ENCODE measurements at places on chromosomes 7 and 10.
A peak's percentile ranks its signal among the peaks of the same experiment; 100 is the strongest.

DNA sequence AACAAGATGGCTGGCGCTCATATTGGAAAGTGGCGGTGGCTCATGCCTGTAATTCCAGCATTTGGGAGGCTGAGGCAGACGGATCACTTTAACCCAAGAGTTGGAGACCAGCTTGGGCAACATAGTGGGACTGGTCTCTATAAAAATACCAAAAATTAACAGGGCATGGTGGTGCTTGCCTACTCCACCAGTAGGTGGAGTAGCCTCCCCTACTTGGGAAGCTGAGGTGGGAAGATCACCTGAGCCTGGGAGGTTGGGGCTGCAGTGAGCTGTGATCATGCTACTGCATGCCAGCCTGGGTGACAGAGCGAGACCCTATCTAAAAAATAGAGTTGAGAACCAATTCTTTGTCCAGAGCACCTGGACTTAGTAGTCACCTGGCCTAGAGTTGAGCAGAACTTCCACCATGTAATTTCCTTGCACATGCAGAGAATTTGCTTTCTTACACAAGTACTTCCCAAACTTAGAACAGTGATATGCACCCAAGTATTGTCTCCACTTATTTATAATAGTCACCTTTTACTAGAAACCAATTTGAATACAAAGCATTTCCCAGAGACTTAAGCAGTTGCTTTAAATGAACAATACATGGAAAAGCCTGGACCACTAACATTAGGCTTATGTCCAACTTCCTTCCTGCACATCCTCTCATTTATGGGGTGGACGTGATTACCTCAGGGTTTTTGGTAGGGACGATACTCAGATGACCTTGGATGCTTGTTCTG lies 15.9 kb downstream of the LAMB4 start:
- DNase-seq = peak; percentile 21
- H3K4me3 ChIP-seq = no peak overlapping the region
- no peaks in the 10 kb centered on the region for H3K4me1 ChIP-seq
- H3K27me3 ChIP-seq = peaks cover 6% of the 10 kb centered on the region

DNA sequence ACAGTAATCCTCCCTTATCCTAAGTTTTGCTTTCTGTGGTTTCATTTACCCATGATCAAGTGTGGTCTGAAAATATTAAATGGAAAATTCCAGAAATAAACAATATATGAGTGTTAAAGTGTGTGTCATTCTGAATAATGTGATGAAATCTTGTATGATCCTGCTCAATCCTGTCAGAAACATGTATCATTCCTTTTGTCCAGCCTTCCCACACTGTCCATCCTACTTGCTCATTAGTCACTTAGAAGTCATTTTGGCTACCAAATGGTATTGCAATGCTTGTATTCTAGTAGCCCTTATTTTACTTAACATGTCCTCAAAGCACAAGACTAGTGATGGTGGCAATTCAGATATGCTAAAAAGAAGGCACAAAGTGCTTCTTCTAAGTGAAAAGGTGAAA lies 1211.2 kb upstream of the SORCS1 start:
- H3K36me3 ChIP-seq = no peaks in the 10 kb centered on the region
- no peak for DNase-seq
- H3K27ac ChIP-seq = no peak overlapping the region
- no peak overlapping the region for H3K4me3 ChIP-seq

GRCh38 chr10:108545921-108546320 lies 1377.4 kb downstream of the XPNPEP1 start:
- H3K4me1 ChIP-seq = no peaks in the 10 kb centered on the region
- no peak overlapping the region for H3K27ac ChIP-seq
- H3K4me3 ChIP-seq = no peak overlapping the region
- H3K27me3 ChIP-seq = no peaks in the 10 kb centered on the region

GRCh38 chr7:155885167-155886155 lies 73.2 kb upstream of the SHH start:
- no peak overlapping the region for H3K4me3 ChIP-seq
- H3K27ac ChIP-seq = no peak overlapping the region
- no peaks in the 10 kb centered on the region for H3K27me3 ChIP-seq
- H3K4me1 ChIP-seq = no peaks in the 10 kb centered on the region
- H3K36me3 ChIP-seq = no peaks in the 10 kb centered on the region

DNA sequence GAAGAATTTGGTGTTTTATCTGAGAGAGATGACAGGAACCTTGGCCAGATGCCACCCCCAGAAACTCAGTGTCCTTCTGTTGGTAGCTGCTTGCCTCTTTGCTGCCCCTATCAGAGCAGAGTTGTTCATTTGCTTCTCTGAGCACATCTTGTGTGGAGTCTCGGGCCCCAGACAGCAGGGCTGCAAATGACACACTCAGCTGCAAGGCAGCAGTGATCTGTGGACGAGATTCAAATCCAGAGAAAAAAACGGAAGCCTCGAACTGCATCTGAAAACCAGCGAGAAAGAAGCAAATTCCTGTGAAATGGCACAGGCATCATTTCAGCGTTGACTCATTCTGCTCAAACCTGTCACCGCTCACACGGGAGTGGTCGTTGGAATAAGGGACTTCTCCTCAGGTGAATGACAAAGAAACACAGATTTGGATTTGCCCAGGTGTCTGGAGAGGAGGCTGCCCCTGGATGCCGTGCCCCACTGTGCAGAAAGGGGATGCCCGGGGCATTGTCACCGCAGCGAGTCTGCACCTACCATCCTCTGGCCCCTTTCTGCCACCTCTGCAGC lies 144.7 kb downstream of the PFKFB3 start:
- no peaks in the 10 kb centered on the region for H3K27me3 ChIP-seq
- DNase-seq = peak; percentile 33

DNA sequence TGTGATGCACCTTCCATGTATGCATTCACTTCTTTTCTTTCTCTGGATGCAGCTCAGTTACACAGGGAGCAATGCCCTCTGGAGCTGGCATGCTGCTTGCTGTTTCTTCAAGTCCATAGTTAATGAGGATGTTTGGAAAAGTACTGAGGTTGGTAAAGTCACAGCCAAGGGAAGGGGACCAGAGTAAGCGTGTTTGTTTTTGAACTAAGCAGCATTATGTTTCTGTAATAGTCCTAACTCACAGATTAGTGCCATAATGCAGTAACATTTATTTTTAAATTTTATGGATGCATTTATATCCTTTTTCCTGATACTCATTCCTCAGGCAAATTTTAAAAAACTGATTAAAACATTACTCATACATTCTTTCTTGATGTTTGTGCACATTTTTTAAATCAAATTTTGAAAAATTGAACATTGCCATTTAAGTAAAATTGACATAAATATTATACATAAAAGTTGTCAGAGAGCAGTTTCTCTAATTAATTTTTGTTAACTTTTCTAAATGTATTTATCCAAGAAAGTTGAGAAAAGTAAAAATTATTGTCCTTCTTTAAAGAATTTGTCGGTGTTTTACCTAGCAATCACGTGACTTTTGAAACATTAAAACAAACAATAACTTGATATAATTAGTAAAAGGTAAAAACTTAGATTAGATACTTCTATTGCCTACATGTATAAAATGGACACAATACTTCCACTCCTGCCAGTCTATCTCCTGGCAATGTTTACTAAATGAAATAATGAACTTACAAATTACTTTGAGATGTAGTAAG lies 659.6 kb upstream of the ANKRD30A start:
- H3K4me3 ChIP-seq = no peak overlapping the region
- no peaks in the 10 kb centered on the region for H3K4me1 ChIP-seq
- no peak overlapping the region for H3K27ac ChIP-seq
- no peak for DNase-seq

GRCh38 chr7:30699706-30700495 lies 17.6 kb upstream of the CRHR2 start:
- H3K27ac ChIP-seq = no peak overlapping the region
- no peaks in the 10 kb centered on the region for H3K4me1 ChIP-seq
- no peak overlapping the region for H3K4me3 ChIP-seq
- H3K27me3 ChIP-seq = peaks cover 8% of the 10 kb centered on the region
- DNase-seq = no peak

DNA sequence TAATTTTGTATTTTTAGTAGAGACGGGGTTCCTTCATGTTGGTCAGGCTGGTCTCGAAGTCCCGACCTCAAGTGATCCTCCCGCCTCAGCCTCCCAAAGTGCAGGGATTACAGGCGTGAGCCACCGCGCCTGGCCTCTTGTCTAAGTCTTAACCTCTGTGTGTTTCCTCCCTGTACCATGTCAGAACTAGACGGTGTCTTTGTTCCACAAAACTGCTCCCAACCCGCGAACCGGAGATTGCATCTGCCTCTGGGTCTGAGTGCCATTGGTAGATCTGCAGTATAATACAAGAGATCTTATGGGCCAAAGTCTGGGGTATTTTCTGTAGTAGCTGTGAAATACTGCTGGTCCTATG lies 1.3 kb upstream of the EEF1AKMT2 start:
- peak overlapping the region; percentile 94 for H3K4me3 ChIP-seq
- H3K27ac ChIP-seq = no peak overlapping the region
- H3K4me1 ChIP-seq = peaks cover 21% of the 10 kb centered on the region
- no peak for DNase-seq
- no peaks in the 10 kb centered on the region for H3K36me3 ChIP-seq

DNA sequence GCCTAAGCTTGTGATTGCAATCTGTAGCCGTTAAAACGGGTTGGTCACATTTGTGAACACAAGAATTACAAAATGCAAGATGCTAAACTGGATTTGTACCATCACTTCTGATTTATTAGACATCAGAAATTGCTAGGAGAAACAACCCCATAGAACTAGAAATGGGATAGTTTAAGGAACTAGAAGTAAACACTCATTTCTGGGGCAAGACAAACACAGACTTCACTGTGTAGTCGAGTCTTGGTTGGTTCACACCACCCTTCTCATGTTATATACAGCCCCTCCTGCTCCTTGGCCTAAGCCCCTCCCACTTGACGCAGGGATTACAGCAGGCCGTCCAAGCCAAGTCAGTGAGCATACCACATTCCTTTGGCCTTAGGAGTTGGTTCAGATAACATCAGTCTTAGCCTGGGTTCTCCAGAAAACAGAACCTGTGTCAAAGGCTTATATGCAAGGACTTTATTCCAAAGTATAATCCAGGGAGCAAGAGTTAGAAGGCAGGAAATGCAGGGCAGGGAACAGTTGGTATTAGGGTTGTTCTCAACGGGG lies 2.0 kb upstream of the NRAP start:
- H3K4me3 ChIP-seq = no peak overlapping the region
- peaks cover 6% of the 10 kb centered on the region for H3K27me3 ChIP-seq
- H3K36me3 ChIP-seq = no peaks in the 10 kb centered on the region
- H3K4me1 ChIP-seq = no peaks in the 10 kb centered on the region

- H3K4me1 ChIP-seq = peaks cover 10% of the 10 kb centered on the region
- H3K27me3 ChIP-seq = peaks cover 59% of the 10 kb centered on the region
Observed at GRCh38 chr7:128884561-128885369, 22.1 kb downstream of the ATP6V1F start.

- no peak overlapping the region for H3K27ac ChIP-seq
- no peak overlapping the region for H3K4me3 ChIP-seq
- no peaks in the 10 kb centered on the region for H3K4me1 ChIP-seq
- DNase-seq = no peak
Observed at GRCh38 chr7:45599851-45600706, 25.9 kb downstream of the ADCY1 start.

GRCh38 chr7:84102213-84102612 lies 92.4 kb downstream of the SEMA3A start:
- no peak overlapping the region for H3K4me3 ChIP-seq
- peaks cover under 1% of the 10 kb centered on the region for H3K4me1 ChIP-seq
- H3K27ac ChIP-seq = no peak overlapping the region
- no peak for DNase-seq
- no peaks in the 10 kb centered on the region for H3K36me3 ChIP-seq
- H3K27me3 ChIP-seq = no peaks in the 10 kb centered on the region

- DNase-seq = no peak
- no peaks in the 10 kb centered on the region for H3K27me3 ChIP-seq
- H3K4me1 ChIP-seq = peaks cover 55% of the 10 kb centered on the region
- no peaks in the 10 kb centered on the region for H3K36me3 ChIP-seq
- no peak overlapping the region for H3K4me3 ChIP-seq
Observed at GRCh38 chr10:114547514-114547913, 110.6 kb downstream of the ABLIM1 start.

- no peaks in the 10 kb centered on the region for H3K36me3 ChIP-seq
- no peaks in the 10 kb centered on the region for H3K27me3 ChIP-seq
- H3K4me1 ChIP-seq = peaks cover 14% of the 10 kb centered on the region
- H3K4me3 ChIP-seq = no peak overlapping the region
Observed at GRCh38 chr10:30422981-30423654, 10.9 kb upstream of the MAP3K8 start.

DNA sequence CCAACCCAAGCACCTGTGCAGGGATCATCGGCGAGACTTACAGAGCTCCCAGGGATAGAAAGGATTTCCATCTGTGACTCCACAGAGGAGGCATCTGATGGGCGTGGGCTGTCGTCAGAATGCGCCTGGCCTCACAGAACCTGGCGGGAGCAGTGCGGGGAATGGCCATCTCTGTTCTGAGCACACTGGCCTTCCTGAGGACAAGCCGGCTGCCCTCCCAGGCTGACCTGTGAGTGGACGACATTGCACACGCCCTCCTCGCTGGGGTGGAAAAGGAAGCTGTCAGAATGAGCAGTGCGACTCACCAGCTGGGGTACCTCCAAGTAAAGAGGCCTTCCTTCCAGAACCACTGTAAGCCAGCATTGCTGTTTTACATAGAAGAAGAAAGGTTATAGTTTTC lies 234.6 kb upstream of the PITRM1 start:
- H3K4me1 ChIP-seq = no peaks in the 10 kb centered on the region
- no peak overlapping the region for H3K27ac ChIP-seq
- H3K4me3 ChIP-seq = no peak overlapping the region
- no peak for DNase-seq
- no peaks in the 10 kb centered on the region for H3K36me3 ChIP-seq
- peaks cover 12% of the 10 kb centered on the region for H3K27me3 ChIP-seq

DNA sequence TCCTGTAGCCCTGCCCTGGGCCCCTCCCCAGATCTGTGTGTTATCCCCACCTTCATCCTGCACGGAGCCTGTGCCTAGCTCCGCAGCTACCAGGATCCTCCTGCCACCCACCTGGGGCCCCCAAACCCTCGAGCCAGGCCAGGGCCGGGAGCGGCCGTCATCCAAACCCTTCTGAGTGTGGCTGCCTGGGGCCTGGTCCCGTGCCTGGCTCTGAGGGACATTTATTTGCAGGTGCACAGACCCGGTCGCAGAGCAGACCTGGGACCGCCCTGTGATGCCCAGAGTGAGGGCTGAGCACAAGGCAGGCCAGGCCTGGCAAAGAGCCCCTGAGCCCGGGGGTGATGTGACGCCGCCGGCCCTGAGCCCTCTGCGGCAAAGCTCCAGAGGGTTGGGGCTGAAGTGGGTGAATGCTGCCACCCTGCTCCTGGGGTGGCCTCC lies 27.4 kb upstream of the INPP5A start:
- no peaks in the 10 kb centered on the region for H3K27me3 ChIP-seq
- no peaks in the 10 kb centered on the region for H3K36me3 ChIP-seq
- no peak overlapping the region for H3K4me3 ChIP-seq

- no peak for DNase-seq
- H3K27ac ChIP-seq = no peak overlapping the region
- no peaks in the 10 kb centered on the region for H3K27me3 ChIP-seq
- H3K36me3 ChIP-seq = peaks cover 13% of the 10 kb centered on the region
- peaks cover 96% of the 10 kb centered on the region for H3K4me1 ChIP-seq
- no peak overlapping the region for H3K4me3 ChIP-seq
Observed at GRCh38 chr10:124711145-124711544, 33.0 kb downstream of the FAM53B start.

GRCh38 chr7:129690701-129691100 lies 79.2 kb downstream of the NRF1 start:
- H3K36me3 ChIP-seq = peaks cover 8% of the 10 kb centered on the region
- H3K27ac ChIP-seq = no peak overlapping the region
